ENCODE measurements at places on chromosomes 13 and 19.

DNA sequence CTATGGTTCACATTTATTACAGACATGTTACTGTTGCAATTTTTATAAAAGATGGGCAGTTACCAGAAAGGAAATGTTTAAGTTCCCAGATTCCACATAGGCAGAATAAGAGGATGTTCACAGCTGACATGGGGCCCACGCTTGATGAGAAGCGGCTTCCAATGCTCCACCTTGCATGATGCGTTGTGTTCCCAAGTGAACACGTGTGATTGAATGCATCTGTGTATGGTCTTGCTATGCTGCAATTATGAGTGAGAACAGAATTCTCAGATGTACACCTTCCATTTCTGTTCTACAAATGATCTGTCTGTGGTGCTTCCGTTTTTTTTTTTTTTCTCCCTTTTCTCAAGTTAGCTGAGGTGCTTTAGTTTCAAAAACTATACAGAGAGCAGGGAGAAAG is 15.5 kb downstream of the UPF3A start:
- DNase-seq = no peak

GRCh38 chr13:22451327-22451741 is 729.4 kb upstream of the SGCG start:
- no peak for DNase-seq

- DNase-seq = peak; percentile 75
These were observed 47.0 kb upstream of the PNMA8B start for GRCh38 chr19:46542428-46543230.

DNA sequence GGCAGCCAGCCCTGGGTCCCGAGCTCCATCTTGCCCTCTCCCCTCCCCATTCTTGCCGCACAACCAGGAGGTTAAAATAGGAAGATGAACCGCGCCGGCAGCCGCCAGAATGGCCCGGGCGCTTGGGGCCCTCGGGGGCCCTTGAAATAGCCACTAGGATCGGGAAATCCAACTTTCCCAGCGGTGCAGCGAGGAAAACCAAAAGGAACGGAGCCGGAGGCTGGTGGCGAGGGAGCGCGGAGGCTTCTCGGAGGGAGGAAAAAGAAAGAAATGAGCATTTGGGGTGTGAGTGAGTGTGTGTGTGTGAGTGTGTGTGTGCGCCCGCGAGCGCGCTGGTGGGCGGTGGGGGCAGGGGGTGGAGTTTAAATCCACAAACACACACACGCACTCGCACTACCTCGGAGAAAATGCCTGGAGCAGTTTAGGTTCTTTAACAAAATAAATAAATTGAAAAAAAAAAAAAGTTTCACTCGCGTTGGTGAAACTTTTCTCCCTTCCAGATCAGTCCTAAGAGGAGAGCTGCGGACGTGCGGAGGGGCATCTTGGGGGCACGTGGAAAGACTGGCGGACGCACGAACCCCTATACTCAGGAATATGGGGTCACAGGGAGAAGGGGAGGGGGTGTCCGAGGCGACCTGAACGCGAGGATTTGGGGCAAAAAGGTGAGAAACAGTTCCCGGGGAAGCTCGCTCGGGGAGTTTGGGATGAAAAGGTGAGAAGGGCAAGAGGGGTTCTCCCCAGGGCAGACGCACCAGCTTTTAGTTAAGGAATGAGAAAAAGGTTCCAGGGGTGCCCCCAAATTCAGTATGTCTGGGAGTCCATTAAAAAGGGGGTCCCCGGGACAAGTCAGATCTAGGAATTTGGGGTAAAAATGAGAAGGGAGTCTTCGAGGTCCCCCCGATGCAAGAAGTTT is 1.3 kb downstream of the RFX2 start:
- DNase-seq = peak; percentile 39

DNA sequence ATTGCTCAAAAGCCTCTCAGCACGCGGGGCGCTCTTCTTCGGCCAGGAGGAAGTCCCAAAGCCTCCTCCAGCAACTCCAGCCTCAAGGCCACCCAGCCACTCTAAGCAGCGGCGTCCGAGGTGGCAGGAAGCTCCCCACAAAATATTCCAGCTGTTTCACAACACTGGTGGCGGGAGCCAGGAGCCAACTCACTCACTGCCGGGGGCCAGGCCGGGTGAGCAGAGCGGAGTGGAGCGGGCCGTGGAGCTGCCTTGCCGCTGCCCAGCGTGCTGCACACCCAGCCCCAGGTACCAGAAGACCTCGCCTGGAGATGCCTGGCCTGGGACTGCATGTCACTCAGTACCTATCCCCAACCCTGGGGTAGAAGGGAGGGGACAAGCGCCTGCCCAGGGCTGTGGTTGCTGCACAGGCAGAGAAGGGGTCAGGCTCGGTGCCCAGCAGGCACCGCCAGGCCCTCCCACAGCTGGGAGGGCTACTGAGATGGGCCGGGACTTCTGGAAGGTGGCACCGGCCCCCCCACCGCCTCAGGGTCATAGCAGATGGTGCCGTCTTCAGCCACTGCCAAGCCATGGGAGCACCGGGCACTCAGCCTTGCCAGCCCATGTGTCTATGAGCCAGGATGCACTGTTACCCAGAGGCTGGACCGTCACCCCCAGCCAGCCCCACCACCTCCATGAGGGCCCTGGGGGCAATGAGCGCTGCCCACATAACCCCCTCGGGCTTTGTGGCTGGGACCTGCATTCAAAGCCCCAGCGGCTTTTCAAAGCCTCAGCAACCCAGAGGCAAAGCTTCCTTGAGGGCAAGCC is 59.2 kb downstream of the MLLT1 start:
- DNase-seq = no peak

DNA sequence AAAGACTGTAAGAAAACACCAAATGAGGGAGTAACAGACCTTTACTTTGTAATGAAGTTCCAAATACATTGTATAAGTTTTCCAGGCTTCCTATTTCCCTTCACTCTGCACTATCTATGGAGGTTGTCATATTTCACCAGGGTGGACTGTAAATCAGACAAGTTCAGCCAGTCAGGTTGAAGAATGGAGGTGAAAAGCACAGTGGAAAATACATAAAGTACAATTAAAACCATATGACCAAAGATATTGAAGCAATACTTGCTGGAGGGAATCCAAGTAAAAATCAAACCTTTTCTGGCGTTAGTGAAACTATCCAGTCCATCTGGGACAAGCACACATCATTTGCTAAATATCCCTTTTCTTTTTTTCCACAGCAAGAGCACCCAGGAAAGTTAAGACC is 3.2 kb downstream of the LHFPL6 start:
- DNase-seq = no peak

GRCh38 chr13:29937841-29938240 is 87.4 kb upstream of the UBL3 start:
- no peak for DNase-seq

DNA sequence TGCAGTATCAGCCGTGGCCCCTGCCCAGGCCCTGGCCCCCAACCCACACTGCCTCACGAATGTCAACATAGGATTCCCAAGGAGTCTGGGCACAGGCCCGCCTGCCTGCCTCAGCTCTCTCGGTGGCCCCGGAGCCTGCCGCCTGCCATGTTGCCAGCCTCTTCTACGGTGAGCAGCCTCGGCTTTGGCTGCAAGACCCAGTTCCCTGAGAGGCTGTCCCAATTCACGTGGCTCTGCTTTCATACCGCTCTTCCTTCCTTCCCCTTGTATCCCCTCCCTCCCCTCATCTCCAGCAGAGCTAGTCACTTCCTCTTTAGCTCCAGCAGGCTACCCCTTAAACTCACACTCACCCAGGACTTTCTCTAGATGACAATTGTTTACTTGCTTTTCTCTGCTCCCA is 42.7 kb downstream of the SERP2 start:
- DNase-seq = no peak

GRCh38 chr13:75341028-75341427 is 140.9 kb downstream of the TBC1D4 start:
- no peak for DNase-seq

GRCh38 chr13:113448885-113449692 is 4.2 kb downstream of the ADPRHL1 start:
- no peak for DNase-seq

- DNase-seq = no peak
These were observed 15.3 kb downstream of the SYMPK start for GRCh38 chr19:45847663-45848062.

DNA sequence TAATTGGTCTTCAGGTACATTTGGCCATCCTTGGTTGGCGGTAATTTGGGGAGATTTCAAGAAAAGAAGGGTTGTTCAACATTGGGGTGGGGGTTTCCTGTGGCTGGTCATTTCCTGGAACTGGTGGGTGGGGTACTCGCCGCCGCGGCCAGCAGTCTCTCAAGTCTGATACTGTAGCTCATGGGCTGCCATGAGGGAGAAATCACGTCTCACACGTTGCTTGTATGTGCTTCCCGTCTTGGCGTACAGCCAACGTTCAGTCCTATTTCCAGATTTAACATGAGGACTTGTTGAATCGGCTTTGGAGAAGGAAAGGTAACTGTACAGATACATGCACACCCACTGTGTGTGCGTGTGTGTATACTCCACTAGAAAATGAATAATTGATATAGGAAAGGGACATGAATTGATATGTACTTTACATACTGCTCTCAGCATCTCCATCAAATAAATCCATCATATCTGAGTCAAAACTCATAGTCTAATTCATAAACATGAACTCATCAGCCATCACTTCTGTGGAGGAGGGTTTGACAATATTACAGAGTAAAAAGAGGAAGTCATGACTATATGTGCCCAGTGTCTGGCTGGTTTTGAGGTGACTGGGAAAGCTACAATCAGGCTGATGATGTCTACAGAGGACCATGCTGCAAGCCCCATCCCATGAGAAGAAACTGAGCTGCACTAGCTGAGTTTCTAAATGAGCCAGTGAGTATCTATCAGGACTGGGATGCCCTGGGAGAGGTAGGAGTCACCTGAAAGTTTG is 418.1 kb downstream of the TSHZ3 start:
- DNase-seq = no peak

DNA sequence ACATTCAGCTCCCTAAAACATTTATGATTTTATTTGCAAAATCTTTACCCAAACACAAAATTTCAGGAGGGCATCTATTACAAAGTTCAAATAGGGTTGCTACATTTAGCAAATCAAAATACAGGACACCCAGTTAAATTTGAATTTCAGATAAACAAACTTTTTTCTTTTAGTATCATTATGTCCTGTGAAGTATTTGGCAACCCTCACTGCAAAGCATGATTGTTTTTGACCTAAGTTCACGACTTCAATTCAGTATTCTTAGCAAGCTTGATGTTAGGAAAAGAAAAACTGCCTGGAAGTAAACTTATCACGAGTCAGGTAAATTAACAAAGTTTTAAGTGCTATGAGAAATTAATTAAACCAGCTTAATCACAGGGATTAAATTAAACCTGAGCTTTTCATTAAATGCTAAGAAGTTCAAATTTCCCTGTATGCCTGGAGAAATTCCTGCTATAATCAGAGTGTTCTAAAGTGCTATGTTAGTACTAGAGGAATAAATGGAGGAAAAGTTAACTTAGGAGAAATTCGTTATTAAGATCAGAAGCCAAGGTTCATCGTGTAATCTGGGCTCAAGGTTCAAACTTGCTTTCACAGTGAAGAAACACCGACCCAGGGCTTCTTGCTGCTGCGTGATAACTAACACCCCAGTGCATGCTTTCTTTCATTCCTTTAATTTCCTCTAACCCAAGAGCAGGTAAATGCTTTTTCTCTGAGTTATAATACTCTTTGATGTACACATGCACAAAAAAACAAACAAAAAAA is 298.1 kb downstream of the FOXO1 start:
- no peak for DNase-seq

GRCh38 chr13:28100150-28101121 is at the start of gene FLT3:
FLT3 (minus strand) TSS chr13:28100576; CDS start chr13:28100510, 66 bp downstream.
- DNase-seq = peak; percentile 85

- no peak for DNase-seq
These were observed 27.3 kb upstream of the MPHOSPH8 start for GRCh38 chr13:19606152-19606551.

DNA sequence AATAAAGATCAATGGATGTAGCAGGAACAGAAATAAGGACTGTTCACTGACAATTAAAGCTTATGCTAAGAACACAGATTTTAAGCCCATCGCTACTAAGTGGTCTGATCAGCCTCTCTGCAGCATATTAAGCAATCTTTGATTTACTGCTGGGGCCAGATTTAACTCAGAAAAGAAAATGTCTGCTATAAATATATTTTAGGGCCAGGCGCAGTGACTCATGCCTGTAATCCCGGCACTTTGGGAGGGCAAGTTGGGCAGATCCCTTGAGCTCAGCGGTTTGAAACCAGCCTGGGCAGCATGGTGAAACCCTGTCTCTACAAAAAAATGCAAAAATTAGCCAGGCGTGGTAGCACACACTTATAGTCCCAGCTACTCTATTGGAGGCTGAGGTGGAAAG is 43.0 kb downstream of the METTL21C start:
- DNase-seq = no peak

DNA sequence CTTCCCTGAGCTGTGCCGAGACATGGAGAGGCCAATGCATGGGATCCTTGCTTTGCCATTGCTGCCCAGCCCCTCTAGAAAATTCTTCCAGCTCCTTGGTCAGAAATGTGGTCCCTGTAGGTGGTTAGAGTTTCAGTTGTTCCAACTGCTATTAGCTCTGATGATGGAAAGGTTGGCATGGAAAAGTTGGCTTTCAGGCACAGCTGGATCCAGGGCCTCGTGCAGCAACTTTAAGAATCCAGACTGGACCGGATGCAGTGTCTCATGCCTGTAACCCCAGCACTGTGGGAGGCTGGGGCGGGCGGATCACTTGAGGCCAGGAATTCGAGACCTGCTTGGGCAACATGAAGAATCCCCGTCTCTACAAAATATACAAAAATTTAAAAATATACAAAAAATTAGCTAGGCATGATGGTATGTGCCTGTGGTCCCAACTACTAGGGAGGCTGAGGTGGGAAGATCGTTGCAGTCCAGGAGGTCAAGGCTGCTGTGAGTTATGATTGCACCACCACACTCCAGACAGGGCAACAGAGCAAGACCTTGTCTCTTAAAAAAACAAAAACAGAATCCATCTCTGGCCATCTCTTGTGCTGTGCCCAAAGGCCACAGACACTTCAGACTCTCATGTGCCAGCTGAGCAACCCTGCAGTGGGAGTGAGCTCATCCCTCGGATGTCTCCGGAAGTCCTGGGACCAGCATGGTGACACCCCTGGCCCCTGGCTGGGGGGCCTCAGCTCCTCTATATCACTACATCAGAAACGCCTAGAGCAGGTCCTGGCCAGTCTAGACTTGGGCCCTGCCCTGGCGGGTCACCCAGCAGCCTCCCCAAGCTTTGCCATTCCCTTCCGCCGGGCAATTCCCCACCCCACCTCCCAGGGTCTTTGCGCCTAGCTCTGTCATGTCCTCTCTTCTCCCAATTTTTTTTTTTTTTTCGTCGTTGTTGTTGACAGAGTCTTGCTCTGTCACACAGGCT is 16.8 kb downstream of the MEX3D start:
- no peak for DNase-seq

DNA sequence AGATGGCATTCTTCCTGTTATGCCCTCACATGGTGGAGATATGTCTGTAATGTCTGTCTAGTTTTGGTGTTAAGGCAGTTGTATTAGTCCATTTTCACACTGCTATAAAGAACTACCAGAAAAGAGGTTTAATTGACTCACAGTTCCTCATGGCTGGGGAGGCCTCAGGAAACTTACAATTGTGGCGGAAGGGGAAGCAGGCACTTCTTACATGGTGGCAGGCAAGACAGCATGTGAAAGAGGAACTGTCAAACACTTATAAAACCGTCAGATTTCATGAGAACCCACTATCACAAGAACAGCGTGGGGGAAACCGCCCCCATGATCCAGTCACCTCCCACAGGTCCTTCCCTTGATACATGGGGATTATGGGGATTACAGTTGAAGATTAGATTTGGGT is 3.2 kb downstream of the ZNF441 start:
- DNase-seq = no peak
